ENCODE measurements at places on chromosomes 7 and 10. TPM values are rescaled to one million over a fixed set of nuclear protein-coding genes. Genes with fewer than 3 reads are reported as not detected.

- DNase-seq = peak; percentile 25
- H3K27me3 ChIP-seq = no peaks in the 10 kb centered on the region
- no peak overlapping the region for H3K27ac ChIP-seq
- no peaks in the 10 kb centered on the region for H3K4me1 ChIP-seq
- H3K4me3 ChIP-seq = no peak overlapping the region
- H3K36me3 ChIP-seq = no peaks in the 10 kb centered on the region
Observed at GRCh38 chr7:36021917-36022550, 131.0 kb upstream of the EEPD1 start.

MOGAT3 gene
- not detected for total RNA-seq

DNA sequence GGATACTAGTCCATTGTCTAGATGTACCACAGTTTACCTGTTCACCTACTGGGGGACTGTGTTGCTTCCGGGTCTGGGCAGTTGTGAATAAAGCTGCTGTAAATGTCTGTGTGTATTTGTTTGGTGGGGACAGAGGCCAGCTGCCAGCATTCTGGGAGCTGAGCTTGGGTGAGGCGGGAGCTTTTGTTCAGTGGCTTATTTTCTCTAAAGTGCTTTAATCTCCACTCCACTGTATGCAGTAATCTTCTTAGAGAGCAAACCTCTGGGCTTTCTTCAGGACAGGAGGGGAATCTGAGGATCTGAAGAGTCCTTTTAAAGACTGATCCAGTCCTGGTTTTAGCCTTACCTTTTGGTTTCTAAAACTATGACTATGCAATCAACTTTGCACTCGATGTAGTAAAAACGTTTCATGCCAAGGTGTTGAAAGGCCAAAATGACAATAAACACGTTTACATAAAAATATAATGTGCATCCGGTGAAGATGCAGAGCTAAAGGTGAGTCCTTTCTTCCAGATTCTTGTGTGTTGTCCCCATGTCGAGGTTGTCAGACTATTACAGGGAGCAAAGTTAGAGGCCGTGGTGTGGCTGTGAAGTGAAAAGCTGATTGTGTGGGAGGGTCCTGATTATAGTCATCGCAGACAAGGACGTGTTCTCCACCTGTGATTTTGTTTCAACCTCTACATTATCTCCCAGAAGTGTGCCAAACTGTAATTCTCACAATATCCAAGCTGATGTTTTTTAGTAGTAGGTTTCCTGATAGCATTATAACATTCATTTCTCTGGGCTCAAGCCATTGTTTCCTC is 279.8 kb downstream of the CAMK1D start:
- no peaks in the 10 kb centered on the region for H3K27me3 ChIP-seq
- peak; percentile 8 for DNase-seq
- H3K4me3 ChIP-seq = no peak overlapping the region
- no peaks in the 10 kb centered on the region for H3K36me3 ChIP-seq
- H3K4me1 ChIP-seq = no peaks in the 10 kb centered on the region

DNA sequence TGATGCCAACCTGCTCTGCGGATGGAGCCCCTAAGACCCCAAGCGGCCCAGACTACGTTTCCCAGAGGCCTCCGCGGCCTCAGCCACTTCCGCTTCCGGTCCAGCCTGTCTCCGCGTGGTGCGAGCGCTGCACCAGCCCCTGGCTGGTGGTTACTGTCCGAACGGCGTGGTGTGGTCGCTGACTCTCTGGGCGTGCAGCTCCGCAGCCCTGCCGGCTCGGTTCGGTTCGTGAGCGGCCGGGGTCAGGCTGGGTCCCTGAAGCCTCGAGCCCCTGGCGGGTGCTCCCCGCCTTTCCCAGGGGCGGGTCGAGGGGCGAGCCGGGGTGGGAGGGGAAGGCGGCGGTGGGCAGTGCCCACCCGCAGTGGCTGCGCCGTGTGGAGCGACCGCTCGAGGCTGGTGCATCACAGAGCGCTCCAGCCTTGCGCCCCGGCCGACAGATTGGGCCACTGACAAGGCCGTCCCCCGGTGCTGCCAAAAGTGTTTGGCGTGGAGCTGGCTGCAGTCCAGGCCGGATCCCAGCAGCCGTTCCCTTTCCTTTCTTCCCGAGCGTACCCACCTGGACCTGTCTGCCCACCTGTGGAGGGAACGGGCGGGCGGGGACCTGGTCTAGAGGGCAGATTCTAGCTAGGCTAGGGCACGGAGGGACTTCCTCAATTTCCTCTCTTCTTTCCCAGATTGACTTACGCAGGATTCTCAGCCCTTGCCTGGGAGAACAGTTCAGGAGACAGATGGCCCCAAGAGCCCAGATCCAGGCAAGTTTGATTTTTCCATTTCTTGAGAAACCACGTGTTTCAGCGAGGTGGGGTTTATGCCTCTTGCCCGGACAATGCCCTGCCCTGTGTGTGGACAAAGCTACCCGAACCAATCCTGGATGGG is at the start of gene ZNF485:
ZNF485 (plus strand) TSS at position 116 of the 876 bp plus-strand sequence; CDS start at position 729, 613 bp downstream.
- H3K4me1 ChIP-seq = peaks cover 5% of the 10 kb centered on the region
- H3K4me3 ChIP-seq = peak within 1 kb of the TSS; percentile 83
- no peaks in the 10 kb centered on the region for H3K36me3 ChIP-seq

NEBL gene
- total RNA-seq = under 0.01 TPM

- no peaks in the 10 kb centered on the region for H3K36me3 ChIP-seq
- H3K27ac ChIP-seq = no peak overlapping the region
- H3K4me1 ChIP-seq = no peaks in the 10 kb centered on the region
- DNase-seq = no peak
- no peak overlapping the region for H3K4me3 ChIP-seq
Observed at GRCh38 chr7:11104578-11104977, 130.9 kb downstream of the PHF14 start.

RPEL1 gene
- 0.29 TPM for total RNA-seq

GRCh38 chr10:21015851-21016250 is 118.7 kb upstream of the NEBL start:
- no peaks in the 10 kb centered on the region for H3K27me3 ChIP-seq
- no peak overlapping the region for H3K27ac ChIP-seq
- no peak overlapping the region for H3K4me3 ChIP-seq
- H3K36me3 ChIP-seq = no peaks in the 10 kb centered on the region
- no peaks in the 10 kb centered on the region for H3K4me1 ChIP-seq
